Forelimb muscle (tissue), 1 donor: ENCODE measurements at places on chromosomes 2 and 18.

GRCh38 chr2:25677877-25678276 is 4.5 kb upstream of the DTNB start:
- DNase-seq, result no peak

- DNase-seq, result no peak
Observed at GRCh38 chr2:9690716-9691498, 60.1 kb upstream of the YWHAQ start.

- no peak for DNase-seq
Observed at GRCh38 chr2:231680285-231680991, 27.9 kb upstream of the PTMA start.

DNA sequence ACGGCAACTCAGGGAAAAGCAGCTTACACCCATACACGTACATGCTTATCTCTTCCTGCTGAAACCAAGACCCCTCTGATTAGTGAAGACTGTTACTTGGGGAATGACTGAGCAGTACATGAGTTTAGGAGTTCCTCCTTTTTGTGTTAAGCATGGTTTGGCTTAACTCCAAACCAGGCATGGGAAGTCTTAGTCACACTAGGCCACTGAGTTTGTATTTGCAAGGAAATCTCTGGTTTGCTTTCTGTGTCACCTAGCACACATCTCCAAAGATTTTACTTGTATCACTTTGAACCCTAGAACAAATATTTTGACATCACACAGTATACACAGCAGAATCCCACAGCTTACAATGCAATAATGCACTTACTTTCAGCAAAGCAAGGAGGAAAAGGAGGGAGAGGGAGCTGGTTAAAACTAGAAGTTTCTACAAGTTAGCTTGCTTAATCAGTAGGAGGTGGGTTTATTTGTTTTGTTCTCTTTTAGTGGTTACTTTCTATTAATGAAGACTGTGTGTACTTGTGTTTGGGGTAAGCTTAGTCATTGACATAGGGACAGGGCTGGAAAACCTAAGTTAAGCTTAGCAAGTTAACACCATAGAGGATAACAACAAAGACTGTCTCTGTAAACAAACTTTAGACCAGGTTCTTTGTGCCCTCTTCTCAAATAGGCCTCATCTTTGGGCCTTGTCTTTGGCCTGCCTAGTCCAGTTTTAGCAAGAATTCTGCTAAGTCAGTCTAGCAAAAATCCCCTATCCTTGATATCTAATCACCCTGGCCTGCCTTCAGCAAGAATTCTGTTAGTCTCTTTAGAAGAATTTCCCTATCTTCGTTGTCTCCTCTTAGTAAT is 219.4 kb downstream of the MREG start:
- no peak for DNase-seq

DNA sequence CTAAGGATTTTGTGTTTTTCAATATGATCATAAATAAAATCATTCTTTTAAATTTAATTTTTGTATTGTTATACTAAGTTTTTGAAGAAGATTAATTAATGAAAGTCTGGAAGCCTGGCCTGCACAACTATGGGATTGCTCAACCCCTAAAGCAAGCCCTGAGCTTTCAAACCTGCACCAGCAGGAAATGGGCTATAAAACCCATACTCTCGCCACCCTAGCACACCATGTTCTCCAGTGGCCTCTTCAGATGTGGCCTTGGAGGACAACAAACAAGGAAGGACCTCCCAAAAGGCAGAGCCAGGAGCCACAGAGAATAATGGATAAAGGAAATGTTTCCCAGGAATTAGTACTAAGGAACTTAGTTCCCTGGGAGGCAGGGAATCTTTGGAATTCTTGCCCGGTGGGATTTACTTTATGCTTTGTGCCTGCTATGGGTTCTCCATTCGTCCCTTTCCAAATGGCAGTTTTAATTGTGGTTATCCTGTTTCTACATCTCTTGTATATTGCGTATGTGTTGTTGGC is 212.5 kb downstream of the ZFP36L2 start:
- DNase-seq, result no peak

DNA sequence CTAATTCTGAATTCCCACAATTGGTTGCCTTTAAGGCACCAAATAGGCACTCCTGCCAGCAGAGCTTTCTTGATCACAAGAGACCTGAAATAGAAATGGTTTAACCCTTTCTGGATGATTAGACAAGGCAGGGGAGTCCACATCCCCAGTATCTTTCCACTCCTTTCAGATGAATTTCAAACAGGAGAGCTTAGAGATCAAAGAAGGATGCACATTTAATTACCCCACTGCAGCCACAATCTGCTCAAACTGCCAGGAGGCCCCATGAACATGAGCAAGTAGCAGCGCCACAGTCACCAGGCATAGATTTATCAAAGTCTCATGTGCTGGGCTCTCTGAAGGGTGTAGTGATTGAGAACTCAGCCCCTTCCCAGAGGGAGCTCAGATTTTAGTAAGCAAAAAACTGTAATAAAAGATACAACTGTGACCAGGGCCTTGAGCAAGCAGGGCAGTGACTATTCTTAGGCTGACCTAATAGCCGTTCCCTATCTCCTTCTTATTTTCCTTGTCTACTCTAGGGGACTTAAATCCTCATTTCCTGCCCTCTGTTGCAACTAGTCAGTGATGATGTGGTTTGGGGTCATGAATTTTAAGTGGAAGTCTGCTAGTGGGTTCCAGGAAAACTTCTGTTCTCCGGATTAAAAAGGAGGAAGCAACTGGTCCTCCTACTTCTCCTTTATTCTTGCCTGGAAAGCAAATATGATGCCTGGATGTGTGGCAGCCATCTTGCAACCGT is 53.7 kb downstream of the SLC4A3 start:
- no peak for DNase-seq

DNA sequence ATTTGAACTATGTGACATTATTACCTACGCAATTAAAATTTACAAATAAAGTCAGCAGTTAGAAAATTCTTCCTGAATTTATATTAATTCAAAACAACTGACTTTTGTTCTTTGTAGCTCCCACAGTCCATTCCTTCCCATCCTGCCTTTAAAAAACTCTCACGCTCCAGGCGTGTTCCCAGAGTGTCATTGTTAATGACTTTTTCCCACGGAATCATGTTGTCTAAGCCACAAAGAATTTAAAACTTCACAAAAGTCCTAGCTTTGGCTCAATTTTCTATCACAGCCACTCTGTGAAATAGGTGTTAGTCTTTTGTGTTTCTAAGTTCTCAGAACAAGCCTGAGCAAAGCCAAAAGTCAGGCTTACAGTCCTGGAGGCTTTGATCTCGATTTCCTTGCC is 26.5 kb downstream of the SLC1A4 start:
- DNase-seq, result no peak

DNA sequence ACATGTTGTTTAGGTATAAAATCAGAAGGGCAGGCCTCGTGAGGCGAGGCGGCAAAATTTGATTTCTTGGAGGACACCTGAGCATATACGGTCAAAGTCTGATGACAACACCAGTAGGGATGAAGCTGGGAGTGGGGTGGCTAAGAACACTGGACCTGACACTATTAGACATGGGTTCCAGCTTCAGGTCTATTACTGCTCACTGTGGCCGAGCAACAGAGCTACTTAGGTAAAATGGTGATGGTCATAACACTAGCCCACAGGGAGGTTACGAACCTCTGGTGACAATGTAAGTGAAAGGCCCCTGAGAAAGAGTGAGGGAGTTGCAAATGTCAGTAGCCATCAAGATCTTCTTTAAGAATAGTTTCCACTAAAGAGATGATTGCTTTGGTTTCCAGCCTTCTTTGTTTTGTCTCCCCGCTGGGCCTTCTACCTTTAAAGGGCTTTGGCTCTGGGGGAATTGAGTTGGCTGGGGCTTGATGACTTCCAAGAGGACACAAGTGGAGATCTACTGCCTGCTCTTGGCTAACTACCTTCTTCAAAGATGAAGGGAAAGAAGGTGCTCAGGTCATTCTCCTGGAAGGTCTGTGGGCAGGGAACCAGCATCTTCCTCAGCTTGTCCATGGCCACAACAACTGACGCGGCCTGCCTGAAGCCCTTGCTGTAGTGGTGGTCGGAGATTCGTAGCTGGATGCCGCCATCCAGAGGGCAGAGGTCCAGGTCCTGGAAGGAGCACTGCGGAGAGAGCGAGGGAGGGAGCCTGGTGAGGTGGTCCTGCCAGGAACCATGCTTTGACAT is 3.5 kb downstream of the IL1B start:
- DNase-seq, result no peak

DNA sequence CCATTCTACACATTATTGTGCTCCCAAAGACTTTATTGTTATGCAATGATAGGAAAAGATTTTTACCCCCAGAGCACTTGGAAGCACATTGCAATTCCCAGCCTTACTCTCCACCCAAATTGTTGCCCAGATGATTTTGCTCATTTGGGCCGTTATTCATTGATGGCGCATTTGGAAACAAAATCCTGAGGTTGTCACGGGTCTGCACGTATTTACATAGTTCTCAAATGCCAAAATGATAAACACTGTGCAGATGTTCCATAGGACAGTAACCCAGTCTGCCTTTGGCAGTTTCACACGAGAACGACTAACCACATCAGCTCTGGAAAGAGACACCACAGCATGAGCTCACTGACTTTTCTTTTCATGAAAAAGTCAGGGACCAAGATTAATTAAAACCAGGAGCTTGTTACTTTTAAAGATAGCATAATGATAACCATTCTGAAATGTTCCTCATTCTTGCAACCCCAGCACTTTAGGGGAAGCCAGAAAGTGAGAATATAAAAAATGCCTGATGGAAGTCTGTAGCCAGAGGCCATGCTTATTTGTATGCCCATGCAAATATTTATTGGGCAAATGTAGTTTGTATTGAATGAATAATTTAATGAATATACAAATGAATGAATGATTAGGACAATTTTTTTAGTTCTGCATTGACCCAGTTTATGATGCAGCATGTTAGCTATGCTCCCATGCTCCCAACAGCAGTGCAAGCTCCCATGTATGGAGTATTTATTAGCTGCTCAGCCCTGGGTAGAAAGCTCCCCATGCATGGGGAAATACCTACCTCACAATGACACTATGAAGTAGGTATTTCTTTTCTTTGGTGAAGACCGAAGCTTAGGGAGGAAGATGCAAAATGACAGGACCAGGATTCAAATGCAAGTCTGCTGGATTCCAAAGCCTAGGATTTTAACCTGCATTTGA is 84.6 kb downstream of the MAIP1 start:
- DNase-seq, result peak; percentile 59

GRCh38 chr2:62197011-62197924 is 1.4 kb downstream of the B3GNT2 start:
- DNase-seq, result no peak

DNA sequence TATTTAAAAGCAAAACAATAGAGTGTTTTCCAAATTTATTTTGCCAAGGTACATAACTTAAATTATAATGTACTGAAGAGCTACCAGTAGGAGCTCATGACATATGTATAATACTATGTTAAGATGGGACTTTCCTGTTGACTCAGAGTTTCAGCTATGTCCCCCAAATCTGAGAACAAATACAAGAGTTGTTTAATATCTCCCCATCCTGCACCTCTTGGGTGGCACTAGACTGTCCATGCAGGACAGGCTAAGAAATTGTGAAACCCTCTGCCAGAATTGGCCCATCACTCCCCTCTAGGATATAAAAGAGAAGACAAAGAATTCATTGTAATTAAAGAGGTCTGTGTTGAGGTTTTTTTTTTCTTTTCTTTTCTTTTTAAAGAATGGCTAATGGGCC is 21.7 kb upstream of the CTAGE1 start:
- no peak for DNase-seq

DNA sequence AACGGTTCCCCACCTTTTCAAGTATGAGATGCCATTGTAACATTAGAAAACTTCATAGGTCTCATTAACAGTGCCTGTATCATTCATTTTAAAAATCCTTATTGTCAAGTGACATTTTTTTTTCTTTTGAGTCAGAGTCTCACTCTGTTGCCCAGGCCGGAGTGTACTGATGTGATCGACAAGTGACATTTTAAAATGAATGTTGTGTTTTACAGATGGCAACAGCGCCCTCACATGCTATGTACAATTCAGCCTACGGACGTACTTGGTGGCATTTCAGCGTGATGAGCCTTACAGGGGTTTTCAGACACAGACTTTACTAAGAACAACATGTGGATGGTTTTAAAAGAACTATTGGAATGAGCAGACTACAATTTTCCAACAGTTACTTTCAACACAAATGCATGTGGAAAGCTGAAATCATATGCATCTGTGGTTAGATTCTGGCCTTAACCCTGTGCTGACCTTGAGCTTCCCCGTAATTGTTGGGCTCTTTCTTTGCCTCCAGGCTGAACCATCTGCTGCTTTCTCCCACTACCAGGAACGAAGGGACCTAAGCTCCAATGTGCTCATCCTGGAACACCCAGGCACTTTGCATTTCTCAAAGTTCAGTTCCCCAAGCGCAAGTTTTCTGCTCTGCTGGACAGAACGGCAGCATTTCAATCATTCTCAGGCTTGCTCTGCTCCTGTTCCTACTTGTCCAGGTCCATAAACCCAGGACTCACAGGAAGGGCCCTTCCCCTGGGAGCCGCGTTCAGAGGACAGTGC is 119.9 kb upstream of the NDUFV2 start:
- no peak for DNase-seq

DNA sequence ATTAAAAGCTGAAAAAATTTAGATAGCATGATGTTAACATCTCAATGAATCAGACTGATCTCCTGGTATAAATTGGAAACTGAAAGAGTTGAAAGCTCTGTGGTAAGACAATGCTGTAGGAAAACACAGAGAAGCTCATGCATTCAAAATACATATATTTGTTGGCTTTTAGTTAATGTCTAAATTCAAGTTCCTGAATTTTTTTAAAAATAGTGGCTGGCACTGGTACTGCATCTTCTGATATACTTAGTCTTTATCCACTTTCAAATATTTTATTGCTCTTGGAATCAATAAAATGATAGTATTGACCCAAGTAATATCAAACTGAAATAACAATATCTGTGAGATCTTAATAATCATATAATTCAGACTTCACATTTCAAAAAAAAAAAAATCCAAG is 151.4 kb upstream of the FIGN start:
- DNase-seq, result no peak

DNA sequence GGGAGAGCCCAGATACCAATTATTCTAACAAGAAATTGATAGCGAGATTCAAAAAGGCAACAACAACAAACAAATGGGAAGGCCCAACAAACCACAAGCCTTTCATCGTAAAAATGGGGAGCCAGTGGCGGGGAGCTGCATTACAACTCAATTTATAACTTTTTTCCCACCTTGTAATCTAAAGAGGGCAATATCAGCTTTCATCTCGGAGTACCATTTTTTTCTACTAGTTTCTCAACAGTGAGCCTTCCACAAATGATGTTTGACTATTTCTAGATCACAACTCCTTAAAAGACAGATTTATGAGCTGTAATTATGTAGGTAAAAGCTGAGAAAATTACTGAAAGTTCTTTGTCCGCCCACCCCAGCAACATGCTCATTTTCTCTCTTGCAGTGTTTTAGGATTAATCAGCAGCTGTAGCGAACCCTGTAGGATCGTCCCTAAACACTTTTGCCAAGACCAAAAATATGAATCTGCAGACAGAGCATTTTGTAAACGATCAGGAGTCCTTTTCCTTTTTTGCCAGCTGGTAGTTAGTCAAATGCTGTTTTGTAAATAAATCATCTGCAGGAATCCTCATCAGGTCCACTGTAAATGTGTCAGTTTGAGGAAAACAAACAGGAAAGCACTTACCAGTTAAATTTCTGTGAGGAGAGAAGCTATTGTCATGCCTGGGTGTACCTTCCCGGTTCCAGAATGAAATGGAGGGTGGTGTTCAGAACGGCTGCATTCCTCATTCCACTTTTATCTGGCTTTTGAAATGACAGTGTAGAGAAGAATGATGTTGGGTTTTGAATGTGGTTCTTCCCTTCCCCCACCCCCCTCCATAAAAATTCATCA is 53.2 kb downstream of the EEF1B2 start:
- DNase-seq, result no peak
